GM12878 (cell line): ENCODE measurements at places on chromosomes 7 and 10. TPM values are rescaled to one million over a fixed set of nuclear protein-coding genes. Genes with fewer than 3 reads are reported as not detected.

PTPRN2 gene
- 0.04 TPM in 1 of 2 replicates, not detected in the other for polyA plus RNA-seq

RBP3 gene
- not detected in 2 replicates for polyA plus RNA-seq

ERVW-1 gene
- polyA plus RNA-seq: 0.05 and 0.13 TPM in 2 replicates

C10orf143 gene
- polyA plus RNA-seq: 6.7 and 7.9 TPM in 2 replicates

MPP7 gene
- polyA plus RNA-seq: 0.14 TPM in 2 replicates

TRIM50 gene
- polyA plus RNA-seq: not detected in 2 replicates

TRPV5 gene
- polyA plus RNA-seq: not detected in 2 replicates

PAPOLB gene
- not detected in 2 replicates for polyA plus RNA-seq

BHLHA15 gene
- polyA plus RNA-seq: 2.0 and 3.4 TPM in 2 replicates

CUZD1 gene
- polyA plus RNA-seq: 0.78 and 0.95 TPM in 2 replicates

EMX2 gene
- not detected in 2 replicates for polyA plus RNA-seq

CDNF gene
- 0.48 and 1.2 TPM in 2 replicates for polyA plus RNA-seq

YAE1 gene
- polyA plus RNA-seq: 23.9 and 24.3 TPM in 2 replicates

RAMP3 gene
- not detected in 2 replicates for polyA plus RNA-seq

GPNMB gene
- 10.4 and 11.1 TPM in 2 replicates for polyA plus RNA-seq

CTTNBP2 gene
- polyA plus RNA-seq: not detected in 2 replicates

MOGAT3 gene
- not detected in 2 replicates for polyA plus RNA-seq

FRAT2 gene
- polyA plus RNA-seq: 0.54 and 1.3 TPM in 2 replicates

ZNF33B gene
- 9.5 and 10.5 TPM in 2 replicates for polyA plus RNA-seq

ACSM6 gene
- polyA plus RNA-seq: 0.21 and 0.28 TPM in 2 replicates

CCNJ gene
- polyA plus RNA-seq: 7.6 and 7.7 TPM in 2 replicates

SLC13A1 gene
- polyA plus RNA-seq: not detected in 2 replicates

TMEM270 gene
- not detected in 2 replicates for polyA plus RNA-seq

CASTOR2 gene
- not detected in 2 replicates for polyA plus RNA-seq

COMTD1 gene
- 47.1 and 48.1 TPM in 2 replicates for polyA plus RNA-seq

GNGT1 gene
- polyA plus RNA-seq: not detected in 2 replicates

GSTO1 gene
- 192 and 194 TPM in 2 replicates for polyA plus RNA-seq

SLC39A12 gene
- polyA plus RNA-seq: 0.47 and 0.54 TPM in 2 replicates

PIK3CG gene
- 3.3 and 3.6 TPM in 2 replicates for polyA plus RNA-seq

SH3PXD2A gene
- 3.2 and 3.7 TPM in 2 replicates for polyA plus RNA-seq

IGFBP3 gene
- 13.6 and 15.1 TPM in 2 replicates for polyA plus RNA-seq

MCM7 gene
- polyA plus RNA-seq: 362 and 383 TPM in 2 replicates
